Stimulated activated CD4-positive, alpha-beta T cell treated with anti-CD3 and anti-CD28 coated beads, Interleukin-4, amount 100 ng/mL, for 24 hours (primary cell): ENCODE measurements at places on chromosomes 12 and 14.

DNA sequence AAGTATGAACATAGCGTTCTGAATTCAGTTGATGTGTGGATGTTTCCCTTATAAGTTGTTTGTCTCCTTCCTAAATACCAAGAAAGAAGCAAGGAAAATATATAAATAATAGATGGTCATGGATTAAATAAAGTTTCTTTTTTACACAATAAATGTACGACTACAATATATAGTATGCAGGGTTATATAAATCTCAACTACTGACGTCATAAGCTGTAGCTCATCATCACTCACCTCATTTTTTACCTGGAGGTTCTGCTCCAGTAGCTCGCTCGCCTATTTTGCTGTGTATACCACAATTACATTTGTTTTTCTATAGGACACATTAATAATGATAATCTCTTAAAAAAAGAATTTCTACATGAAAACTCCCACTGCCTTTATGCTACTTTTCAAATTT lies 109.5 kb downstream of the NTS start:
- DNase-seq: no peak

DNA sequence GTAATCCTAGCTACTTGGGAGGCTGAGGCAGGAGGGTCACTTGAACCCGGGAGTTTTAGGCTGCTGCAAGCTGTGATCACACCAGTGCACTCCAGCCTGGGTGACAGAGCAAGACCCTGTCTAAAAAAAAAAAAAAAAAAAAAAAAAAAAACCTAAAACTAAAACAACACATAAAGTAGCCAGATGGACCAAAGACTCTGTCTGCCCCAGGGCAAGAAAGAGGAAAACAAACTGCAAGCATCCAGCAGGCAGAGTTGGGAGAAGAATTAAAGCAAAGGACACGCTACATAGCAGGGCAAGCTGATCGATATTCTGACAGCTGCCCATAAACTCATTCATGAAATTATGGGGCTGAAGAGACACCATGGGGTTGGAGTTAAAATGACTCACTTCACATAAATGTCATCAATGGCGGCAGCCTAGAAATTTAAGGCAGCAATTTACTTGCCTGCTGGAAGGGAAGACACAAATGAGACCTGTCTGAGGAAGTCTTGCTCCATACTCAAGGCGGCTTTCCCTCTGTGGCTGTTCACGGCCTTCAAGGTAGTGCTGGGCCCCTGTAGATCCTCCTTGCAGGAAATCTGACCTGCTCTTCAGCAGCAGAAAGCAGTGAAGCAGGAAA lies 259.1 kb upstream of the FKBP4 start:
- DNase-seq: no peak

GRCh38 chr12:33942172-33942571 lies 80.1 kb upstream of the ALG10 start:
- no peak for DNase-seq

DNA sequence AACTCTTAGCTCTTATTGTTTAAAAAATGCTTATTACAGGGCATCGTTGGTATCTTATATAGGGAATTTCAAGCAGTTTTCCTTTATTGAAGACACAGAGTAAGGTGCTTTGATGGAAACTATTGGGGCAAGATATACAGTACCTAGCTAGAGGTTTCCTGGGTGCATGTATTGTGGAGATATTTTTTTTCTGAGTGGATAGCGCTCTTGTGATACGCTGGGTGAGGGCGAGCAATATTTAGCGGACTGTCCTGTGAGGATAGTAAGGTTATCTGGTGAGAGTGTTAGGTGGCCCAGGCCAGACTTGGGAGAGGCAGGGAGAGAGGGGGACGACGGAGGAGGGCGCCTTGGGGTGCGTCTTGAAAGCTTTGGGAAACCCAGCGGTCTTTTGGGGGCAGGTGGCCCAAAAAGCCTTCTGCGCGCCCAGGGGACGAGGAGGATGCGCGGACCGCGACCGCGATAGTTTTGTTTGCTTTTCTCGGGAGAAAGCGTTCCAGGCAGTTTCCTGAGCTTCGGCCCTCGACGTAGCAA lies 596 bp upstream of the BICD1 start:
- no peak for DNase-seq

DNA sequence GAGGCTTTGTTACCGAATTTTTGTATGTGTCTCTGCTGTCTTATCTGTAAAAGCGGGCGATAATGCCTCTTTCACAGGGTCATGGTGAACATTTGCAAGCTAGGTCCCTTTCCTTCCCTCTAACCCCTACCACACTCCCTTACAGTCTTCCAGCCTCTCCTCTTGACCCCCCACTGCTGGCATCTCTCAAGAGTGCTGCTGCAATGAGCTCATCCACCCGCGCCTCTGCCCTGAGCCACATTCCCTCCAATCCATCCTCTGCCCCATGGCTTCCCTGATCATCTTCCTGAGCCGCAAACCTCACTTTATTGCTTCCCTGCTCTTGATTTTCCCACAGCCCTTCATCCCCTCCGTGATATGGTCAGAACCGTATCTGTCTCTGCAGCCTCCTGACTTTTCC lies 343.6 kb downstream of the BCL11B start:
- no peak for DNase-seq

DNA sequence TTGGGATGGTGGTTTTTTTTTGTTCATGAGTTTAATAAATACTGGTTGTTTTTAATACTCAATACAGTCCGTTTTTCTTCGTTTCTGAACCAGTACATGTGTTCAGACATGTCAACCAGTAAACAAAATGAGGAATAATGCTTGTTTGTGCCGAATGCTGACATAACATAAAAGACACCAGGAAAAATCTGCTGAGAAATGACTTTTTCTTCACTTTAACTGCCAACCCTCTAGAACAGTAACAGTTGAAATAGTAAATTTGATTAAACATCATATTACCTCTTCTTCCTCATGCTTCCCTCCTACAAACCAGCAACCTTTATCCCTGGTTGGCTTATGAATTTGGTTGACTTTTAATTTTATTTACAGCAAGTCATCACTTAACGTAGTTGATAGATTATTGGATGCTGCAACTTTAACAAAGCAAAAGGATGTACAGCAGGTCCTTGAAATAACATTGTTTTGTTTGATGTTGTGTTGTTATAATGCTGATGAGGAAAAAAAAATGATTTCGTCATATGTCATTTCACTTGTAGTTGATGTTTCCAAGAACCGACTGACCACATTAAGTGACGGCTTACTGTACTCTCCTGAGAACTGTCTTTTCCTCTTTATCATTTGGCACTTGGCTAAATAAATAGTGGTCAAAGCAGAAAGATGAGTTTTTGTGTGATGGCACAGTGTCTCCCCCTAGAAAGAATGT lies 340.5 kb downstream of the TMTC2 start:
- no peak for DNase-seq

- no peak for DNase-seq
Observed at GRCh38 chr14:91935586-91935985, 11.9 kb downstream of the FBLN5 start.

GRCh38 chr14:81331229-81332021 lies 68.7 kb downstream of the STON2 start:
- DNase-seq: no peak

GRCh38 chr12:104600036-104600712 lies 143.4 kb downstream of the CHST11 start:
- no peak for DNase-seq

GRCh38 chr12:80756875-80757274 lies 40.2 kb downstream of the MYF5 start:
- no peak for DNase-seq

DNA sequence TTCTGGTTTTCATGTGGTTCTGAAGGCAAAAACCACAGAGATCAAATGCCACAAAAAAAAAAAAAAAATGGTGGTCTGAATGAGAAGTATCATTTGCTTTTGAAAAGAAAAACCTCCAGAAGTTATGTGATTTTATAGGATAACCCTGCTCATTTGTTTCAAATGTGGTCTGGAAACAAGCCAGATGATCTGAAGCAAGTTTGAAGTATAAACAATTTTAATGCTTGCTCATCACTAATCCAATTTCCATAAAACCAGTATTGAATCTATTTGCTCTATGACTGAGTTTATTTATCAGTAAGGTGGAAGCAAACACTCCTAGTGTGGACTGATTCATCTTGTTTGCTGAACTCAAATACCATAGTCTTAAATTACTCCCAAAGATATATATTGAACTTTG lies 407.3 kb upstream of the FLRT2 start:
- no peak for DNase-seq

- no peak for DNase-seq
Observed at GRCh38 chr12:117076410-117077372, 22.5 kb downstream of the TESC start.

GRCh38 chr14:76293923-76294322 lies 82.0 kb upstream of the ESRRB start:
- no peak for DNase-seq

DNA sequence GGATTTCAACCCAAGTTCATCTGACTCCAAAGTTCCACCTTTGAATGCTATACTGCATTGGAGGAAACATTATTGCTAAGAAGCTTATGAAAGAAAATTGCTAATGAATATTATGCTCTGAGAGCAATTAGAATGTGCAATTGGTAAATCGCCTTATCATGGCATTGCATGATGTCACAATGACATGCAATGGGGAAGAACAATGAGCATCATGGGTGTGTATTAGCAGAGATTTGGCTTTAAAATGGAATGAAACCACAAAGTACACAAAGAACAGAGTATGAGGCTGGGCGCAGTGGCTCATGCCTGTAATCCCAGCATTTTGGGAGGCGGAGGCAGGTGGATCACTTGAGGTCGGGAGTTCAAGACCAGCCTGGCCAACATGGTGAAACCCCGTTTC lies 34.7 kb downstream of the FOS start:
- no peak for DNase-seq

- DNase-seq: no peak
Observed at GRCh38 chr14:51084962-51085361, 9.9 kb downstream of the TRIM9 start.

DNA sequence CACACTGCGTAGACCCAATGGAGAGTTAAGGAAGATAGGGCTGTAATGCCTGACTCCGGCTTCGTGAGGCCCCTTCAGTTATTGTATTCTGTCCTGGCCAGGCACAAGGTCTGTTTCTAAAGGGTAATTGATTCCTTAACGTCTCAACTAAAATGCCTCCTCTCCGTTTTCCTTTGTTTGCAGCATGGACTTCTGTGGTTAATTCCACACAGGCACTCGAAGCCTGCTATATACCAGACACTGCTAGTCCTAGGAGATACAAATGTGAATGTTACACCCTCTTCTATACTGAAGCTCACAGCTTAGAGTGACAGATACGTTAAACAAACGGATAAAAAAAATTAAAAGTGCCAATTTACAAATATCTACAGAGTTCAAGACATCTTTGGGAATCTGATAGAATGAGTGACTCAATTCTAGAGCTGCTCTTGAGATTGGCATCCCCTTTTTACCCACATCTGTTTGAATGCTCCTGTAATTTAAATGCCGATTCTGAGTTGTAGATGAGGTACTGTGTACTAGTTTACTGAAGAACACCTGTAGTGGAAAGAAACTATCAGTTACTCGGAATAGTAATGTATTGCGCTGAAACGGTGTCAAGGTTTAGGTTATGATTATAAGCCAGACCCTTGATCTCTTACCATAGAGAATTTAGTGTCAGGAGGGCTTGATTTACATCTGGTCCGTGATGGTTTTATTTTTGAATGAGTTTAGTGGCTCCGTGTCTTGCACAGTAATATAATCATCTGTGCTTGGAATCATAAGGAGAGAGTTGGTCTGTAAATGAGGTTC lies 784 bp downstream of the PSMA6 start:
- DNase-seq: no peak

DNA sequence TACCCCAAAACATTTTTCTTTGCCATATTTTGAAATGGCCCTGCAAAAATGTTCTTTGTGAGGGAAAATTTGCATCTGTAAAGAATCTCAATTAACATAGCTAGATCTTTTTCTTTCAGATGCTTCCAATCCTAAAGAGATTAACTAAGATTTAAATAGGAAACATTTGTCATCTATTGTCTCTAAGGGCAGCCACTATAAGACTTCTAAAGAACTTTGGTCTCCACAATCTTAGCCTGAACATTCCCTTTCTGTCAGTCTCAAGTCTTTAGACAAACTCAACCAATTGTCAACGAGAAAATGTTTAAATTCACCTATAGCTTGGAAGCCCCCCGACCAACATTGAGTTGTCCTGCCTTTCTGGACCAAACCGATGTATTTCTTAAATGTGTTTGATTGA lies 71.1 kb upstream of the RASSF8 start:
- no peak for DNase-seq

- no peak for DNase-seq
Observed at GRCh38 chr14:33836900-33837577, 113.8 kb downstream of the EGLN3 start.

- no peak for DNase-seq
Observed at GRCh38 chr12:38144601-38145436, 171.8 kb upstream of the ALG10B start.

GRCh38 chr12:123094349-123095077 lies 56.4 kb downstream of the PITPNM2 start:
- DNase-seq: no peak

GRCh38 chr14:97353102-97353501 lies 555.9 kb downstream of the VRK1 start:
- DNase-seq: no peak

DNA sequence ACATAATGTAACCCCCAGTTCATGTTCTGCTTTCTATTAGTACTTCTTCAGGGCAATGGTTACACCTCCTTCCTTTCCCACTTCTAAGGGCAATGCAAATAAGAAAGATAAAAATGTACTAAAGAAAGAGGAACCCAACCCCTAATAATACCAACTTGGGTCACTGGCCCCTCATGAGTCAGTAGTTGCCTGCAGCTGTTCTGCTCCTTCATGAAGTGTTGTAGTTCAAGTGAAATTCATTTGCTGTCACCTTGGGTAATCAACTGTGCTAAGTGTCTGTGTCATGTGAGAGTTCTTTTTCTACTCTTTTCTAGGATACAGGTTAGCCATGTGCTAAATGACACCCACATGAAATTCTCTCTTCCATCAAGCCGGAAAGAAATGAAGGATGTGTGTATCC lies 91.8 kb downstream of the PLXNC1 start:
- DNase-seq: no peak

- no peak for DNase-seq
Observed at GRCh38 chr12:92992041-92992440, 62.9 kb upstream of the EEA1 start.

DNA sequence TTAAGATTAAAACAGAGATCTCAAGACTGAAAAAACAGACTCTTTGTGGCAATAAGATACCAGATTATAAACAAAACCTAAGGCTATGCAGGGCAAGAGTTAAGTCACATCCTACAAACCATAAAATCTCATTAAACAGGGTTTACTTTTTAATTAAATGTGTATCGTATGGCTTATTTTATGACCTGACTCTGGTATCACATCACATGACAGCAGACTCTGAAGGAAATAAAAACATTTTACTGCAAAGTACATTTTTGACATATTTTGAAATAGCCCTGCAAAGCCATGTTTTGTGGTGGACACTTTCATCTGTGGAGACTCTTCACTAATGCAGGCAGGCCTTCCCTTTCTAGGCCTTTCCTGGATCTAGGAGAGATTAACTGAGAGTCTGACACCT lies 327.6 kb upstream of the CLEC14A start:
- no peak for DNase-seq

GRCh38 chr12:26233631-26234030 lies 38.3 kb downstream of the SSPN start:
- no peak for DNase-seq
